ENCODE measurements at places on chromosomes 11 and 22. TPM values are rescaled to one million over a fixed set of nuclear protein-coding genes. Genes with fewer than 3 reads are reported as not detected.

GRCh38 chr11:71488681-71489270 lies 35.8 kb downstream of the NADSYN1 start:
- no peak overlapping the region for H3K4me3 ChIP-seq
- DNase-seq: no peak
- H3K27me3 ChIP-seq: no peaks in the 10 kb centered on the region
- H3K4me1 ChIP-seq: no peaks in the 10 kb centered on the region

DNA sequence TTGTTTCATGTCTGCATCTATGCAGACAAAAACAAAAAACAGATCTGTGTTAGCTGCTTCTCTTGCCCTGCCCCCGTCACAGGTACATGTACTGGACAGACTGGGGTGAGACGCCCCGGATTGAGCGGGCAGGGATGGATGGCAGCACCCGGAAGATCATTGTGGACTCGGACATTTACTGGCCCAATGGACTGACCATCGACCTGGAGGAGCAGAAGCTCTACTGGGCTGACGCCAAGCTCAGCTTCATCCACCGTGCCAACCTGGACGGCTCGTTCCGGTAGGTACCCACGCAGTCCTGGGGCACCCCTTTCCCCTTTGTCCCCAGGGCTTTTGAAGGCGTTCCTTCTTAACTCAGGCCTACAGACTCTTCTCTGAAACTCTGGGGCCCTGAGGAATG lies 45.2 kb downstream of the LRP5 start:
- H3K27ac ChIP-seq: no peak overlapping the region
- H3K4me1 ChIP-seq: peaks cover 33% of the 10 kb centered on the region
- no peak overlapping the region for H3K4me3 ChIP-seq
- H3K27me3 ChIP-seq: no peaks in the 10 kb centered on the region
- no peak for DNase-seq

Gene CLTCL1
- total RNA-seq: 0.66 TPM

DNA sequence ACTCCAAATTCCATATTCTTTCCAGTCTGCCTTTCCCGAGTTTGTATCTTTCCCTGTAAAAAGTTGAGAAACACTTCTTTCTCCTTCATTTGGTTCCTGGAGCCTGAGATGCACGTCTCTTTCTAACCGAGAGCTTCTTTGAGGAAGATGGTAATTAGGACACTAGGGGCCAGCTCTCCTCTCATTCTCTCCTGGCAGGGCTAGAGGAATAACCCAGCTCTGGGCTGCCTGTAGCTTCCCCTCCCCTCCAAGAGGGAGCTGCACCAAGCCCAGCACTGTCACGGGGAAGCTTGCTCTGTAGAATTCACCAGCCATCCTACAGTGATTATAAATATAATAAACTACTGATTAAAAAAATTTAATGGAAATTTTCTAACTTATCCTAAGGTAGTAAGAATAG lies 26.9 kb downstream of the UBASH3B start:
- no peaks in the 10 kb centered on the region for H3K27me3 ChIP-seq
- DNase-seq: no peak
- no peak overlapping the region for H3K27ac ChIP-seq
- H3K4me1 ChIP-seq: no peaks in the 10 kb centered on the region

- DNase-seq: no peak
- H3K4me1 ChIP-seq: no peaks in the 10 kb centered on the region
- H3K27ac ChIP-seq: no peak overlapping the region
- no peak overlapping the region for H3K4me3 ChIP-seq
- no peaks in the 10 kb centered on the region for H3K36me3 ChIP-seq
Measured at GRCh38 chr22:33405194-33405593, 347.0 kb upstream of the SYN3 start.

DNA sequence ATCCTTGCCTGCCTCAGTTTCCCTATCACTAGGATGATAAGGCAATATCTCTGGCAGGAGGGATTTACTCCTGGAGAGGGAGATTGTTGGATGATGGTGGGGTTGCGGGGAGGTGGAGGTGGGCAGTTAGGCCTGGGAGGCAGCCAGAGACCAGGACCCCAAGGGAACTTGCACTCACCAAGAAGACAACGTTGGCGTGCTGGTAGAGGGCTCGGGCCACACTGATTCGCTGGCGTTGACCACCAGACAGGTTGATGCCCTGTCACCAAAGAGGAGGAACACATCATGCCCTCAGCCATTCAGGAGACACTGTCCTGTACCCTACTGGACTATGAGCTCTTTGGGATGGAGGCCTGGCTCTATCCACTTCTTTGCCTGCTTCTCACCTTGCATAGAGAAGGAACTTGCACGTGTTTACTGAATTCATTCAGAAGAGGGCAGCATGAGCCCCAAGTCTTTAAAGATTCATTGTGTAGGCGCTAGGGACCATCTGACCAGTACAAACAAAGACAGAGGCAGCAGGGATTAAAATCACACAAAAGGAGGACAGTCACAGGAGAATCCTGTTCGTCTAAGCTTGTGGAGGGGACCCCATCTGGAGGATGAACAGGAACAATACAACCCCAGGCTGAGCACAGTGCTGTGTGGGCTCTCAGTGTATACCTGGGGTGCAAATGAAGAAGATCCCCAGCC lies 24.2 kb upstream of the KCNJ11 start:
- no peak overlapping the region for H3K4me3 ChIP-seq
- DNase-seq: no peak
- no peaks in the 10 kb centered on the region for H3K36me3 ChIP-seq
- no peaks in the 10 kb centered on the region for H3K27me3 ChIP-seq
- H3K27ac ChIP-seq: peak overlapping the region; percentile 89

Gene KCNE3
- 10.9 TPM for total RNA-seq

DNA sequence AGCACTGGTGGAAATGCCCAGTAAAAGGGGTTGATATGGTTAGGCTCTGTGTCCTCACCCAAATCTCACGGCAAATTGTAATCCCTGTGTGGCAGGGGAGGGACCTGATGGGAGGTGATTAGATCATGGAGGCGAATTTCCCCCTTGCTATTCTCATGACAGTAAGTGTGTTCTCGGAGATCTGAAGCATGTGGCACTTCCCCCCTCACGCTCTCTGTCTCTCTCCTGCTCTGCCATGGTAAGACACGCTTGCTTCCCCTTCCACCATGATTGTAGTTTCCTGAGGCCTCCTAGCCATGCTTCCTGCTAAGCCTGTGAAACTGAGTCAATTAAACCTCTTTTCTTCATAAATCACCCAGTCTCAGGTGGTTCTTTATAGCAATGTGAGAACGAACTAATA lies 37.4 kb downstream of the PACSIN2 start:
- no peaks in the 10 kb centered on the region for H3K36me3 ChIP-seq
- no peak overlapping the region for H3K4me3 ChIP-seq
- H3K27me3 ChIP-seq: no peaks in the 10 kb centered on the region
- DNase-seq: no peak
- peaks cover 49% of the 10 kb centered on the region for H3K4me1 ChIP-seq
- peak overlapping the region; percentile 60 for H3K27ac ChIP-seq

Gene OR5D18
- total RNA-seq: not detected

Data from body of pancreas (tissue), 4 donors.